ENCODE measurements at places on chromosomes 1 and 21.

DNA sequence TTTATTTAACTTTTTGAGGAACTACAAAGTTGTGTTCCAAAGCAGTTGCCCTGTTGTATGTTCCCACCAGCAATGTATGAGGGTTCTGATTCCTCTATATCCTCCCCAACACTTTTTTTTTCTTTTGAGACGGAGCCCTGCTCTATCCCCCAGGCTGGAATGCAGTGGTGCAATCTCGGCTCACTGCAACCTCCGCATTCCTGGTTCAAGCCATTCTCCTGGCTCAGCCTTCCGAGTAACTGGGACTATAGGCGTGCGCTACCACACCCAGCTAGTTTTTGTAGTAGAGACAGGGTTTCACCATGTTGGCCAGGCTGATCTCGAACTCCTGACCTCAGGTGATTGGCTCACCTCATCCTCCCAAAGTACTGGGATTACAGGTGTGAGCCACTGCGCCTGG, 60.4 kb upstream of the ENAH start:
- DNase-seq = no peak

DNA sequence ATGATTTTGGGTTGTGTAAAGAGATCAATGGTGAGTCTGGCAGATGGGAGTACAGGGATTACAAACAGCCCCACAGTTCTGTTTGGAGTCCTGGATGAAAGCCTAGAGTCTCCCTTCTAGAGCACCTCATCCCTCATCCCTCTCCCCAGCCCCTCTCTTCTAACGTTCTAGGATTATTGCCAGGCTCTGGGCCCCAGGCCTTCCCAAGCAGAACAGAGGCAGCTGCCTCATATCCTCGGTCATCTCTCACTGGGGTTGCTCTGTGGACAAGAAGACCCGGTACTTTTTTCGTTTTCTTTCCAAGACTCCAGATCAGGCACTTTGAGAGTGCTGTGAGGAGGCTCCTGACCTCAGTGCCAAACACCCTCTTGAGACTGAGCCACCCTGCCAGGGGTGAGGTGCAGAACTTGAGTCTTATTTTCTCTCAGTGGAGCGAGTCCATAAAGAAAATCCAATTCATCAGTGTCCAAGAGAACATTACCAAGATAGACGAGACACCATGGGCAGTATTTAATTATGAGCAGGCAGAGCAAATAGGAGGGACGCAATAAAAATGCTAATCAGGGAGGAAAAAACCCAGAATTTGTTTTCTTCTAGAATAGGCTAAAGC, 17.1 kb upstream of the KCND3 start:
- no peak for DNase-seq

DNA sequence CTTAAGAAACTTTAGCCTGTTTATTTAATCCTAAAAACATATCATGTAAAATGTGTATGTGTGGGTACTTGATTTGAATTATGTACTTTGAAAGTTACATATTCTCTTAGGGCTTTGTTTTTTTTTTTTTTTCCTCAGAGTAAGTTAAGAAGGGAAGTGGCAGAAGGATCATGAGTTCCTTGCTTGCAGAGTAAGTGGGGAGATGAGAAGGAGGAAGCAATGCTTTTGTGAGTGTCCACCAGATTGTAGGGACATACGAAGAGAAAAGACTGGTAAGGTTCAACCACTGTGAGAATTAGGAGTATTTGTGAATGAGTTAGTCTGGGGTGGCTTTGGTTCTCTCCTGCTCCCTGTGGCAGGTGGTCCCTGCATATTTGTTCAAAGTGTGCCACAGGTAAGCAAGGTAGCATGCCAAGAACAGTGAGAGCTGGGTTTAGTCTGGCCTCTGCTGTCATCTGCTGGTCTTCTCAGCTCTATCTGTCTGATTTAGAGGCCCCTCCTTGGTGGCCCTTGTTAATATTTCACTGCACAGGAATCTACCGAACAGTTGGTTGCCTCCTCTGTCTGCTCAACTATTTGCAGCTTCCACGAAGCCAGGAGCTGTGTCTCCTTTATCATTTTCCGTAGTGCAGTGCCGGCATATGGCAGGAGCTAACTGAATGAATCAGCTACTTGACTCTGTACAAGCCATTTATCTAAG, 9.5 kb downstream of the DNM3 start:
- DNase-seq = no peak

- no peak for DNase-seq
These were observed 526.2 kb downstream of the MRPL39 start for GRCh38 chr21:25081096-25081495.

GRCh38 chr1:118809586-118809985, 178.6 kb downstream of the TBX15 start:
- peak; percentile 19 for DNase-seq

DNA sequence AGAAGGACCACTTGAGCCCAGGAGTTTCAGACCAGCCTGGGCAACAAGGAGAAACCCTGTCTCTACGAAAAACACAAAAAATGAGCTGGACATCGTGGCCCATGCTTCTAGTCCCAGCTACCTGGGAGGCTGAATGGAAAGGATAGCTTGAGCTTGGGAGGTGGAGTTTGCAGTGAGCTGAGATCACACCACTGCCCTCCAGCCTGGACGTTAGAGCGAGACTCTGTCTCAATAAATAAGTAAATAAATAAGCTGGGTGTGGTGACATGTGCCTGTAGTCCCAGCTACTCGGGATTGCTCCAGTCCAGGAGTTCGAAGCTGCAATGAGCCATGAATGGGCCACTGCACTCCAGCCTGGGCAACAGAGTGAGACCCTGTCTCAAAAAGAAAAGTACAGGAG, 3.6 kb downstream of the AKR1A1 start:
- DNase-seq = no peak

GRCh38 chr1:208837242-208837641, 593.1 kb upstream of the PLXNA2 start:
- no peak for DNase-seq

GRCh38 chr1:103267893-103268292, 159.6 kb upstream of the COL11A1 start:
- no peak for DNase-seq

GRCh38 chr1:55579332-55580001, 364.3 kb upstream of the USP24 start:
- DNase-seq = no peak

DNA sequence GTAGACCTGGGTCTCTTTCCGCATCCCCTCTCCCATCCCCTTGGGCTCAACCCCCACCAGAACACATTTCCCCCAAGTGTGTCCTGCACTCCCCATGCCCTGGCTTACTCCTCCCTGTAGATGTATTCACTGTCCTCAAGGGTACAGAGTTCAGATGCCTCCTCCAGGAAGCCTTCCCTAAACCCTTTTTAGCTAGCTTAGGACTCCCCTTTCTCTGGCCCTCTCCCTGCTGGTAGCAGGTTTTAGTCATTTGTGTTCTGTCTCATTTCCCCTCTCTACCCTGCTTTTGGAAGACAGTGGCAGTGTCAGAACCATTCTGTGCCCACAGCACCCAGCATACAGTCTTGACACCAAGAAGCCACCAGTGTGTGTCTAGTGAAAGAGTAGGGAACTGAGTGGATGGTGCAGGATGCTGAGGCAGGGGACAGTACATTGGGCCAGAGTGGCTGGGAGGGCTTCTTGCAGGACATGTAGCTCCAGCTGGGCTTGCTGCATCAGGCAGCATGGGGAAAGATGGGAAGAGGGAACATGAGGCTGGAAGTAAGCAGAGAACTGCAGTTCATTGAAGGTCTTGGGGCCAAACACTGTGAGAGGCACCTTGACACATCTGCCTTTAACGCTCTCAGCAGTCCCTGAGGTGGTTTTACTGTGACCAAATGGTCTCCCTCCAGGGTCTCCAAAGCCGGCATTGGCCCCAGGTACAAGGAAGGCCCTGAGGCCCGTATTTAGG, 2.5 kb downstream of the FOXO6 start:
- no peak for DNase-seq

DNA sequence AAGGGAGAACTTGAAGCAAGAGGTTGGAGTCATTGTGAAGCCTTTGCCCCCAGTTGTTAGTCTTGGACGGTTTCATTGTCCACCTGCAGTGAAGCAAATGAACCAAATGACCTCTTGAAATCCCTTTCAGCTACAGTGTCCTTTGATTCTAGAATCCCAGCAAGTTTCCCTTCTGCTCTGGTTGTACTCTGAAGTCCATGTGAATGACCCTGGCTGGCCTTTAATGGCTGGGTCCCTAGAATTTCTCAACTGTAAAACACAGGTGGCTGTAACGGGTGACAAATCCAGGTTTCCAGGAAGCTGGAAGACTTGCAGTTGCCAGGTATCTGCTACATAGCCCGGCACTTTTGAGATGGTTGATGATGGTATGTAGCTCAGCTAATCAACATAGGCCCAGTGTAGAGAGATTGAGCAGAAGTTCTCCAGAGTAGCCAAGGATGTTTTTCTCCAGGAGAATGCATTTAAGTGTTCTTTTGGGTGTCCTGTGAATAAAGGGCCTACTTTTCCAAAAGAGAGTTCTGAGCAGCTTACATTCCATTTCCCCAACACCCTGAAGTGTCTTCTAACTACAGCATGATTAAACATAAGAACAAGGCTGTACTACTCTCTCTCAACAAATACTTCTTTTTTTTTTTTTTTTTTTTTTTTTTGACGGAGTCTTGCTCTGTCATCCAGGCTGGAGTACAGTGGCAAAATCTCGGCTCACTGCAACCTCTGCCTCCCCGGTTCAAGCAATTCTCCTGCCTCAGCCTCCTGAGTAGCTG, 17.6 kb upstream of the SLC30A1 start:
- DNase-seq = no peak

- no peak for DNase-seq
These were observed 19.9 kb upstream of the NRIP1 start for GRCh38 chr21:15084668-15085067.

- no peak for DNase-seq
These were observed 18.5 kb downstream of the NCF2 start for GRCh38 chr1:183571678-183572268.

DNA sequence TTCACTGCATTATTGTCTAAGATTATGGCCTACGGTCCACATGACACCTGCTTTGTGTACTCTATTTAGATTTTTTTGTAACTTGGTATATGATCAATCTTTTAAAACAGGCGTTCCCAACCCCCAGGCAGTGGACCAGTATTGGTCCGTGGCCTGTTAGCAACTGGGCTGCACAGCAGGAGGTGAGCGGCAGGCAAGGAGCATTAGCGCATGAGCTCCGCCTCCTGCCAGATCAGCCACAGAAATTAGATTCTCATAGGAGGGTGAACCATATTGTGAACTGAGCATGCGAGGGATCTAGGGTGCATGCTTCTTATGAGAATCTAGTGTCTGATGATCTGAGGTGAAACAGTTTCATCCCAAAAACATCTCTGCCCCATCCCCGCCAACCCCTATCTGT, 228.4 kb upstream of the NR5A2 start:
- no peak for DNase-seq

DNA sequence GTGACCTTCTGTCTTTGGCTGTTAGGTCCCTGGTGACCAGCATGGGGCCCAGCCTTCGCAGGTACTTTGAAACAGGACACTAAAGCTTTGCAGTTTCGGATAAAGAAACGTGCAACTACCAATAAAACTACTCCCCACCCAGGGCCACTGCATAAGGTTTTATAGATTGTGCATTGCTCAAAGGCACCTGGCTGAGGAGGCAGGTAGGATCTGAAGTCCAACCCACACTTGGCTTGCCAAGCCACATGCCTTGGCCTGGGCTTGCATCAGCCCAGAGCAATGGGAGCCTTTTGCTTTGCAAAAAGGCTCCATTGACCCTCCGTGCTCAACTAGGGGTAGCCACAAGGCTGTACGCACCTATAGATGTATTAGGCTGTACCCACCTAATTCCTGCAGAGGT, 84.4 kb upstream of the SYT6 start:
- no peak for DNase-seq

GRCh38 chr21:16956824-16957223, 556.0 kb upstream of the CXADR start:
- no peak for DNase-seq

DNA sequence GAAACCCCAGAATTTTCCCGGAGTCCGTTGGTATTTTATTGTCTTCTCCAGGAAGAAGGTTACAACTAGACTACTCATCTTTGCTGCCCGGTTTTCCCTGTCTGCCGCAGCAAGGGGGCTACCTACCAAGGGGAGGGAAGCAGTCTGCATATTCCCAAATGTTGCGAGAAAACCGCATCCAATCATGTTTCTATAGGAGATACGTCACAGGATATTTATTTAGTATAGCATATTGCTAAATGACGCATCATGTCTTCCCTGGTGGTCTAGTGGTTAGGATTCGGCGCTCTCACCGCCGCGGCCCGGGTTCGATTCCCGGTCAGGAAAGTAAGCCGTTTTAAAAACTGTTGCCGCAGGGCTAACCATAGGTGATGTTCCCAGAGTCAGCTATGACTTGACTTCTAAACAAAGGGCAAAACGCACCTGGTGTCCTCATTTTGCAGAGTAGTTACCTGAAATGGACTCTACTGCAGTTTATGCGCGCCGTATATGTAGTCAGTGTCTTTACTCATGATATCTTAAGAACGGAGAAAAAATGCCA, 15.2 kb upstream of the ZNF692 start:
- peak; percentile 87 for DNase-seq

- no peak for DNase-seq
These were observed 254.0 kb downstream of the MATN1 start for GRCh38 chr1:30469426-30469825.

DNA sequence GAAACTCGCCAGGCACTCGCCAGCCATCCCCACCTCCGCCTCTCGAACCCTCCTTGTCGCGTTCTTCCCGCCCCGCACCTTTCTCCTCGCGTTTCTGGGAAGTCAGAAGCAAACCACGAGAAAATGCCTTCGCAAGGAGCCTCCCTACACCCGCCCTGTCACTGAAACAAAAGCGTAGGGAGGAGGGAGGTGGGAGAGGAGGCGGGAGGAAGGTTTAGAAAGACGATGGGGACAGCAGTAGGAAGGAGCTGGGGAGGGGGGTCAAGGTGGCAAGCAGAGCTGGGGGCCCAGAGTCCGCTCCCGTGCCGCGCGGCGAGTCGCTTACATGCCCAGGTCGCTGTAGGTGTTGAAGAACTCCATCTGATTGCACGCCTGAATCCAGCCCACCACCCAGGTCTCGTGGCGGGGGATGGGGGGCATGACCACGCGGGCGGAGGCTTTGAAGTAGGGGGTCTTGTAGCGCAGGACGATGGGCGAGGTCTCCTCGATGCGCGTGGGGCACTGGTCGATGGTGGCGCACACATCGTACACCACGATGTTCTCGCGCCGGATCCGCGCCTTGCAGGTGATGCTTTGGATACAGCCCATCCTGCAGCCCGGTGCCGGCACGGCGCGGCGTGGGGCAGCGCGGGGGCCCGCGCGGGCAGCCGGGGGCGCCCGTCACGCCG, 1.0 kb downstream of the FAM78B start:
- no peak for DNase-seq

GRCh38 chr1:43731867-43732531, 24.7 kb downstream of the ST3GAL3 start:
- DNase-seq = no peak

All from H4 (cell line).